ENCODE measurements at places on chromosomes 12 and 14.

GRCh38 chr14:61695695-61696527, 598 bp downstream of the HIF1A start:
- DNase-seq, result peak; percentile 87

DNA sequence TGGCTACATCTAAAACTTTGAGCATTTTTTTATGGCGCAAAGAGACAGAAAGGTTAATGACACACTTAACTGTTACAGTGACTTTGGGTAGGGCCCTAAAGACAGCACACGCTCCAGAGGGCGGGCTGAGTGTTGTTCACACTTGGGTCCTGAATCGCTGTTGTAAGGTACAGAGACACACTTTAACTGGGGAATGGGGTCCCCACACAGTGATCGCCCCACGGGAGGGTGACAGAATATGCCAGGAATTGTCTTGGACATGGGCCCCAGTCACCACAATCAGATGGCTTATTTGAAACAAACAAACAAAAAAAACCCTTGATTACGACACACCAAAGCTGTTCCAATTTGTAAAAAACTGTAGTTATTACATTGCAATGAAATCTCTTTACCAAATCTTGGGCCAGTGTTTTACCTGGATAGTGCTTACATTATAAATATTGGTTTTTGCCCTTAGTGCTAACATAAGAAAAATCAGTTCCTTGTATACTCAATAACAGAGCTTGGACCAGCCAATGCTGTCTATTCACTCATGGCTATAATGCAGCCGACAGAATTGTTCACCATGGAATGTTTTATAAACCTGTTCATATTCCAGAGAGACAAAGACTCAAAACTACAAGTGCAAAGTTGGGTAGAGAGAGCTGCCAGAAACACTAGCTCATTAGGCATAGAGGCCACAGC, 28.3 kb downstream of the KCTD10 start:
- no peak for DNase-seq

GRCh38 chr14:100989924-100990323, 86.4 kb upstream of the RTL1 start:
- DNase-seq, result no peak

- DNase-seq, result no peak
Measured at GRCh38 chr14:22800346-22800745, 14.9 kb downstream of the SLC7A7 start.

DNA sequence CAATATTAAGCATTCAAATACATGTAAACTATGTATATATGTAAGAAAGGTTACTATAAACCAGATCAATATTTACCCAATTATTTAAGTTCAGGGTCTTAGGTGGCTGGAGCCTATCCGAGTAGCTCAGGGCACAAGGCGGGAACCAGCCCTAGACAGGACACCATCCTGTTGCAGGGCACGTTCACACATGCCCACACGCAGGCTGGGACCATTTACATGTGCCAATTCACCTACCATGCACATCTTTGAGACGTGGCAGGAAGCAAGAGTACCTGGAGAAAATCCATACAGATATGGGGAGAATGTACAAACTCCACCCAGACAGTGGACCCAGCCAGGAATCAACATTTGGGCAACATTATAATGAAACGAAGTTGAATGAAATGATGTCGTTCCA, 263.0 kb upstream of the E2F7 start:
- DNase-seq, result no peak

DNA sequence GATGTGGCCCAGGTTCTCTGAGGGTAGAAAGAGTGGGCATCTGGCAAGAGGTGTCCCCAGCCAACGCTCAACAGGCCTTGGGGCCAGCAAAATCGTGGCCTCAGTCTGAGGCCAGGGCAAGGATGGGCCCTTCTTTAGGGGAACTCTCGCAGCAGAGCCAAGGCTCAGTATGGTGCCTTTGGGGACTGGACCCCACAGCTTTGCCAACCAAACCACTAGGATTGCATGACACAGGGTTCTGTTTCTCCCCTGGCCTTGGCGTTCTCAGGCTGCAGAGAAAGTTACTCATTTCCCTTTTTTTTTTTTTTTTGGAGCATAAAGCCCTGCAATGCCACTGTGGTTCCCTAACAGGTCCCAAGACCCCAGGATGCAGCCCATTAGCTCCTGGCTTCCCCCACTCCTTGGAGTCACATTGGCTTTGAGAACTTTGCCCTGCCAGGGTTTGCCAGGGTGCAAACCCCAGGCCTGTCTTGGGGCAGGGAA, 100.6 kb downstream of the LGMN start:
- DNase-seq, result no peak

DNA sequence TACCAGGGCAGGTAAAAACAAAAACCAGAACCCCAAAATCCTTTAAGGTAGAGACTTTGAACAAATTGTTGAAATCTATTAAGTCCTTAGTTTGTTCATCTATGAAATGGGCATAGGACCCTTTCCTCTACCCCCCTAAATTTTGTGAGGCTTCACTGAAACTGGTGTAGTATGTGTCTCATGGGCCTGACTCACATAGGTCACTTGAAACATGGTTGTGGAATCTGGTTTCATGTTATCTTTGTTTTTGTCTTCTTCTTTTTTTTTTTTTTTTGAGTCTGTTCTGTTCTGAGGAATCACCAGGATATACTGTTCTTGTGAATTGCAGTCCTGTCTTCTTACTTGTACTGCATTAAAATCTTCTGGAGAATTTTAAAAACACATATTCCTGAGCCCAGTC, 202.2 kb downstream of the KTN1 start:
- DNase-seq, result no peak

GRCh38 chr14:74140374-74140850, 55.7 kb downstream of the LIN52 start:
- peak; percentile 95 for DNase-seq

DNA sequence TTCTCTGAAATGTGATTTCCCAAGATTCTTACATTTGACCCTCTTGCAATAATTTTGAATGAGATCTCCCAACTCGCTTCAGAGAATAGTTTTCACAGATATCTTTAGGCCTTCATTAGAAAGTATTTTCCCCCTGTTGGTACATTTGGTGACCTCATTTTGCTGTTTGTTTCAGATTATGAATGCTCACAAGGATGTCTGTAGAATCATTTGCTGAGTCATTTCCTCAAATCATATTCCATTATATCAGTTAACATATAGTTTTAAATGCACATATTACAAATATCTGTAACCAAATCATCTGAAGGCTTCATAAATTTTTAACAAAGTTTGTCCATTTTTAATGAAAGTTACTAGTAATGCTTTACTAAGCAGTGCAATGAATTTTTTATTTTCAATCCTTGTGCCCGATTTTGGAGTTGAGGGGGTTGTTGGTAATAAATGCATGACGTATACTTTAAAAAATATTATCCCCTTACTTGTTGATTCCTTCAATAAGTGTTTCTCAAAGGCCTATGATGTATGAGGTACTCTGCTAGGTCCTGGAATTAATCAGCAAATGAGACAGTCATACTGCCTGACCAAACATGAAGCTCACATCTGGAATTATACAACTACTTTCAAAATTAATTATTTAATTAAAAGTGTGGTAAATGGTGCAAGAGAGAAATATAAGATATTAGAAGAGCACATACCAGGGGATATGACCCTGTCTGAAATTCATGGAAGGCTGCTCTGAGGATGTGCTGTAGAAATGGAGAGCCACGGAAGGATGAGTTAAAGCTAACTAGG, 126.9 kb upstream of the RAP1B start:
- DNase-seq, result no peak

- peak; percentile 54 for DNase-seq
Measured at GRCh38 chr12:87815771-87816585, 213.2 kb downstream of the C12orf50 start.

GRCh38 chr14:50270932-50271331, 39.6 kb upstream of the SOS2 start:
- no peak for DNase-seq

- no peak for DNase-seq
Measured at GRCh38 chr12:20946732-20947131, 136.2 kb downstream of the SLCO1B3 start.

- no peak for DNase-seq
Measured at GRCh38 chr14:68148763-68149162, 329.2 kb downstream of the RAD51B start.

GRCh38 chr14:90275458-90275814, 19.1 kb downstream of the PSMC1 start:
- DNase-seq, result no peak

DNA sequence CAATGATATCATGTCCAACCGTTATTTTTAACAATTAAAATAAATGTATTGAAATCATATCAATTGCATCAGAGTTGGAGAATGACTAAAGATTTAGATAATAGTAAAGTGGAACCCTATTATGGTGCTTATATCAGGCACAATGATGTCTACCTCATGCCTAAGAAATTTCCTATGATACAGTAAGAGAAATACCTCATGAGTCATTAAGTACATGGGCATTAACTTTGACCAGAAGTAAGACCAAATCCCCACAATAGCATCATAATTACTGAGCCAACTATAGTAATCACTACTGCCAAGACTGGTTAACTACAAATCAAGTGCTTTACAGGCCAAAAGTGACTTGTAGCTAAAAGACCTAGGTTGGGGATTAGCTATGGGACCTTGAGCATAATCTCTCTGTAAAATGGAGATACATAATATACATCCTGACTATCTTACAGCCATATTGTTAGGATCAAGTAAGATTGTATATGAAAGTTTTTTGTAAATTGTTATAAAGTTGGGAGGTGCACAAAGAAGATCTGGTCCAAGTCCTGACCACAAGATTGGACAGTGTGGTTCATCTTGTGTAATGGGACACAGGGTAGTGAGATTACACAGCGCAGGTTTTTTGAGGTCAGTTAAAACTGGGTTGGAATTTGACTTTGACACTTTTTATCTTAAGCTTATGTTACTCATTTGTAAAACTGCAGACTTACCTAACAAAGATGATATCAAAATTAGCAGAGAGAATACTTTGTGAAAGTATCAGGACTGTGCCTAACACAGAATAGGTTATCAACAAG, 60.5 kb downstream of the ERGIC2 start:
- DNase-seq, result no peak

DNA sequence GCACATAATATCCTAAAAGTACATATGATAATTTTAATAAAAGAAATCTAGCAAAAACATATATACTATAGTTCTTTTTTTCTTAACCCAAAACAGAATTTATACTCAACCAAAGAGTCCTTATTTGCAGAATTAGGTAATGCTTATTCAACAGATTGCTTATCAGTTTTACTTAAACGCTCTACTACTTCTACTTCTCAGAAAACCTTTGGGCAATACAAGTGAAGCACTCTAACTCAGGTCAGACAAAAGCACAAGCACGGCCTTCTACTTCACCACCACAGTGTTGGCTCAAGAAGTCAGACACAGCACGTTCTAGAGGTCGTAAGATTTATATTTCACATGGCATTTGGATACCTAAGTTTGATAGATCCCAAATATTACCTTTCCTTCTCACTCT, 29.2 kb downstream of the DICER1 start:
- no peak for DNase-seq

DNA sequence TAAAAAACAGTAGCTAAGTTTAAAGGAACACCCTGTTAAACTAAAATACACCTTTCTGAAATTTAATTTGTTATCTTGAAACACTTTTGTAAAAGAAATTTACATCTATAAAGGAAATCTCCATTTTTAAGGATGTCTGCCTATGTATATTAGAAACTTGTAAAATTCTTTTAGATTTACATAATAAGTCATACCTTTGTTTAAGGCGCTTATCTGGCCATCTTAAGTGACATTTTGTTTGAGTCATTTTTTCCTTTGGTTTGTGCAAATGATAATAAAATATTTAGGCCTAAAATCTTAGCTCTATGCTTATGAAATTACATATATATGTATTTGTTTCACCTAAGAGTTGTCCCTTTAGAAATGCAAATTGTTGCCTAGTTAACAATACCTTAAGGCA, 1193.4 kb downstream of the FSCB start:
- DNase-seq, result no peak

- DNase-seq, result no peak
Measured at GRCh38 chr12:6198556-6198955, 1.6 kb upstream of the CD9 start.

DNA sequence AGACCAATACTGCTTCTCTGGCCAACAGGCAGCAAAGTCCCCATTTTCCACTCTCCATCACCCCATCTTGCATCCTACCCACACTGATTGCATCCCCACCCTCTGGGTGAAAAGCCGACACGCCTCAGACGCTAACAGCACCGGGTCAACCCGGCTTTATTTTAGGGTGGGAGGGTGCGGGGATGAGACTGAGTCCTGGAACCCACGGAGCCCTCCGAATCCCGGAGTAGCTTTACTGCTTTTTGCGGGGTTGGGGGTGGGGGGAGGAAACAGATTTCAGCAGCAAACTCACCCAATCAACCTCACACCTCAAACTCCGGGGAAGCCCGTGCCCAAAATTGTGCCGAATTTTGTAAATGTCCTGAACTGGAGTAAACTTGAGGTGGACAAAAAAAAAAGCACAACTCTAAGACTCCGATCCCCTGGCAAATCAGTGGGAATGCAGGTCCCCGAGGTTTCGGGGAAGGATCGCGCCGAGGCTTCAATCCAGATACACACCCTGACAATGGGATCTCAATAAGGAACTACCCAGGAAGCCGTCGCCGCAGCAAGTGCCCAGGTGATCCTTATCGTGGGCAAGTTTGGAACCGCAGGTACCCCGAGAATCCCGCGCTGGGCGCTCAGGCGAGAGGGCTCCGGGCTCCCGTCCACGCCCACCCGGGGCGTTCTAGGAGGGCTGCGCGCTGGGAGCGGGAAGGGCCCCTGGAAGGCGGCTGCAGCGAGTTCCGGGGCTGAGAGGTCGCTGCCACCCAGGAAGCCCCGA, 1.1 kb downstream of the GCH1 start:
- DNase-seq, result peak; percentile 53

- DNase-seq, result no peak
Measured at GRCh38 chr14:99857551-99857950, 64.3 kb downstream of the EML1 start.

DNA sequence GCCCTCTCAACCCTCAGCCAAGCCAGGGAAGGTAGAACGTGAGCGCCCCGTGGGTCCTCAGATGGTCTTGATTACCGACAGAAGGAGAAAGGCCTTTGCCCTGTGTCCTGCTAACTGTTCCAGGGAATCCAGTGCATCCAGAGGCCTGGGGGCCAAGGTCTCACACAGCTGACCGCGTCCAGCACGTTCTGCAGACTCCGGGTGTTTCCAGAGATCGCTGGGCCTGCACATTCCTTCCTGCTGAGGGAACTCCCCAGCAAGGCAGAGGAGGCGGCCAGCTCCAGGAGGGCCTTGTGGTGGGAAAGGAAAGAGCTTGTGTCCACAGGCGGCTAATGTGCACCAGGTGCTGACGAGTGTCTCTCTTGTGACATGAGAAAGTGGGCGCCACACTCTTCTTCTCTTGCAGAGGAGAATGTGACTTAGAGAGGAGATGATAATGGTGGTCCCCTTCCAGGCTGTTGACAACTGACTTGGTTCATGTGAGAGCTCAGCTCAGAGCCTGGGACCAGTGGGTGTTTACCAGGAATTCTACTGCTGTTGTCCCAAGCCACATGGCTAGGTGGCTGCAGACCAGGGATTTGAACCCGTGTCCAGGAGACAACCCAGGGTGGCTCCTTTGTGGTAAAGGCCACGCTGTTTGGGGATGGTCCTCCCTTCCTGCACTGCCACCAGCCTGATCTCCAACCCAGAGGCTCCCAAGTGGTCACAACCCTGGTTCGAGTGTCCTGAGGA, 46.8 kb upstream of the DLK1 start:
- peak; percentile 81 for DNase-seq

GRCh38 chr12:50317203-50317602, 33.9 kb upstream of the LIMA1 start:
- no peak for DNase-seq
